Placental pericyte (primary cell): ENCODE measurements at places on chromosomes 4 and X. TPM values are rescaled to one million over a fixed set of nuclear protein-coding genes. Genes with fewer than 3 reads are reported as not detected.

The ATP5ME gene
- total RNA-seq, result 31.9 and 97.8 TPM in 2 replicates

The USP26 gene
- total RNA-seq, result not detected in 2 replicates

The LINC00632 gene
- 3.9 and 5.3 TPM in 2 replicates for total RNA-seq

The TRIM61 gene
- 2.7 and 4.2 TPM in 2 replicates for total RNA-seq

The MAGEA1 gene
- not detected in 2 replicates for total RNA-seq

The MFAP3L gene
- 0.86 and 1.1 TPM in 2 replicates for total RNA-seq

The PARM1 gene
- 3.7 and 12.9 TPM in 2 replicates for total RNA-seq

The G6PD gene
- 90.6 and 152 TPM in 2 replicates for total RNA-seq

The ETDA gene
- not detected in 2 replicates for total RNA-seq

The FMR1NB gene
- total RNA-seq, result not detected in 2 replicates

The LDB2 gene
- total RNA-seq, result 13.3 and 21.5 TPM in 2 replicates

The SPATA4 gene
- 0.29 and 0.44 TPM in 2 replicates for total RNA-seq

The DCAF8L2 gene
- not detected in 2 replicates for total RNA-seq

The AMMECR1 gene
- total RNA-seq, result 18.2 and 26.2 TPM in 2 replicates

The PAGE2B gene
- total RNA-seq, result not detected in 2 replicates

The UGT2B15 gene
- not detected in 2 replicates for total RNA-seq

The HSFX2 gene
- total RNA-seq, result 0.14 TPM in 1 of 2 replicates, not detected in the other

The MYOZ2 gene
- total RNA-seq, result 0.29 and 0.66 TPM in 2 replicates

The DMP1 gene
- total RNA-seq, result not detected in 2 replicates

The BMX gene
- total RNA-seq, result under 0.01 TPM in 1 of 2 replicates, not detected in the other
